ENCODE measurements at places on chromosomes 5 and 9.

- DNase-seq: no peak
Observed at GRCh38 chr5:73266176-73266738, 93.3 kb downstream of the TMEM174 start.

- no peak for DNase-seq
Observed at GRCh38 chr5:1006656-1007071, 1.9 kb upstream of the NKD2 start.

DNA sequence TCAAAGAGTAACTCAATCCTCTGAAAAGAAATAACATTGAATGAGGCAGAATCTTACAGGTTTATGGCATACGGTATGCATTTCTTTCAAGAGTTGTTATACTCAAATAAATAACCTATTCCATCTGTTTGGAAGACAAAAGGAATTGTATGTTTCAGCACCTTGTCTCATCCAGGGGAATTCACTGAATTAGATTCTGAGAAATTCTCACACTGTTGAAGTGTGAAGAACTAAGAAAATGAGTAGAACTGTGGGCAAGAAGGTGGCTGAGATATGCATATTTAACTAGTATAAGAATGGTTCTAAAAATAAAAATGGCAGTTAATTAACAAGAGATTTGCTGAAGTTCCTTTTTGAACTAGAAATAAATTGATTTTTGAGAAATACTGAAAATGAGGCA, 279.3 kb upstream of the DAP start:
- DNase-seq: no peak

DNA sequence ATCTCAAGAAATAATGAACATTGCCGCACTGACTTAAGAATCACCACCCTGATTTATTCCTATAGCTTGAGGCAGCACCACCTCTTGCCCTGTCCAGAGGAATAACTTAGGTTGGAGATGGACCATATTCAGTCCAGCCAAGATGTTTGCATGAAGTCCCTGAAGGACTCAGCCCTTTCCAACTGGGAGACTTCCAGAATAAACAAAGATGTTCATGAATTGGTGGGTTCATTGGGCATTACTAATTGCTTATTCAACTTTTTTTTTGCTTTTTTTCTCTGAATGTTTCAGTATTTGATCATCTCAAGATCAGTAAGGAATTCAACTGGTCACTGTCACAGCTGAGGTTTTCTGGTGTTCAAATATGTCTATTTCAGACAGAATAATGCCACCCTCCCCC, 470.6 kb downstream of the CCDC171 start:
- no peak for DNase-seq

DNA sequence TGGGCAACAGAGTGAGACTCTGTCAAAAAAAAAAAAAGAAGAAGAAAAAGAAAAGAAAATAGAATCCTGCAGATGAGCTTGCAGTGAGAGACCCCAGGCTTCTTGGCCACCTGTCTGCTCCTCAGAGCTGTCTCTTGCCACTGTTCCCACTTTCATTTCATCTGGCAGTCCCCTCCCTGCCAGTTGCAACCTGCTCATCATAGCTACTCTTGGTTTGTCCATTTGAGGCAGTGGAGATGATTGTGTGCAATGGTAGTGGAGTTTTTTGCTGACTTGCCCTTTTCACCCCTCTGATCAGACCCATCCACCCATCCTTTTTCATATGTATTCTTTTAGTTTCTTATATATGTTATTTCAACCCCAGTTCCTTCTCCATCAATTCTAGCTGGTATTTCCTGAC, 28.7 kb downstream of the ANKRD33B start:
- no peak for DNase-seq

- DNase-seq: no peak
Observed at GRCh38 chr5:131548176-131548575, 86.9 kb downstream of the RAPGEF6 start.

- no peak for DNase-seq
Observed at GRCh38 chr5:67142816-67143215, 53.8 kb downstream of the CD180 start.

- DNase-seq: no peak
Observed at GRCh38 chr5:107526270-107526937, 144.3 kb downstream of the EFNA5 start.

GRCh38 chr9:89666950-89667349, 62.1 kb downstream of the GADD45G start:
- no peak for DNase-seq

DNA sequence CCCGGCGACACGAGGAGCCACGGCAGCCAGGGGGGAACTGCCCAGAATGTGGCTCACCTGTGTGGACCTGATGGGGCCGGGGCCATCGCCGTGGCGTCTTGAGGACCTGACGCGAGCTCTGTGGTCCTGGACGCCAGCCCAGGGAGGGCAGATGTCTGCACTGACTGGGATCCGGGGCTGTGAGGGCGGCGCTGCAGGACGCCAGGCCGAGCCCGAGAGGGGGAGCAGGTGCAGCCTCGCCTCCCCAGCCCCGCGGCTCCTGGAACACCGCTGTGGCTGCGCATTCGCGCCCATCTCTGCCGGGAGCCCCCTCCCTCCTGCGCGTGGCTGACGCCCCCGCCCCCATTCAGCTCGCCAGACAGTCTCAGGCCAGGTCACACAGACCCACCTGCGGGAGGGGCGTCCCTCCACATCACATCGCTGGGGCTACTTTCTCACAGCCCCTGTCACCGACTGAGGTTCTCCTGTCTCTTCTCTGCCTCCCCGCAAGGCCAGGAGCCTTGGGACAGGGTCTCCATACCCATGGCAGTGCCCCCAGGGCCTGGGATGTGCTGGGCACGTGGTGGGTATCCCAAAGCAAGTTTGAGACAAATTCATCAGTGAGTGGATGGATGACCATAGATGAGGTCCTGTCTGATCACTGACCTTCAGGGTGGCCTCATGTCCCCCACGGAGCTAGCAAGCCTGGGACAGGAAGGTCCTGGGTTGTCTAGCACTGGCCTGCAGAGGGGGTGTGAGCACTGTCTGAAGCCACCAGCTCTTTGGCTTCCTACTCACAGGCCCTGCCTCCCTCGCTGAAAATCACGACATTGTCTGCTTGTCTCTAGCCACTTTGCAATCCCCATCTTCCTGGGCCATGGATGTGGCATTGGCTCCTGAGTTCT, 47.3 kb downstream of the RASGEF1C start:
- DNase-seq: no peak

DNA sequence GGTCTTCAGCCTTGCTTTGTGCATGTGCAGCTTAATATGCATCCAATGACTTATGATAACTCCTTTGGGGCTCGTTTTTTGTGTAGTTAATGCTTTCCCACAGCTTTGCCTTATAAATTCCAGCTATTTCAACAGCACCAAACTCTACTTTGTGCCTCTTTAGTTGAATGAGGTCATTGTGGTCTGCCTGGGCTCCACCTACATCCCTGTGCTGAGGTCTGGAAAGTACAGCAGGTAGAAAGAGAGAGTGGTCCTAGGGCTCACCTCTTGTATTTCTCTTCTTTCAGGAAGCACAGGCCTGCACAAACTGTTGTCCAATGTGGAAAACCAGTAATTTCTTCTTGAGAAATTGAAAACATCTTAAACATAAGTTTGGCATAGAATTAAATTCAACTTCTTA, 167.2 kb downstream of the XRCC4 start:
- DNase-seq: no peak

DNA sequence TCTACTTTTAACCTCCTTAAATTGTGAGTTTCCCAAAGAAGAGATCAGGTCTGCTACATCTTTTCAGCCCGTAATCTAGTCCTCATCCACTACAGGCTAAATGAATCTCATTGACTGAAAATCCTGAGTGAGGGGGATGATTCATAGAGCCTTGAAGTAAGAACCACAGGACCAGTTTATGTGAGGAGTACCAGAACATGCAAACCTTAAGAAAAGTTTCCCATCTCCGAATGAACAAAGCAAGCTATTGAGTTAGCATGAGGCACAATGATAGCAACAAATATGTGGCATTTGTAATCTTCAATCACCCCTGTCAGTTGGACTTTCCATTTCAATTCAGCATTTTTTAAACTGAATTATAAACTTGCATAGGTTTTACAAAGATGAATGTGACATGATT, 197.0 kb downstream of the ALDH1A1 start:
- DNase-seq: no peak

DNA sequence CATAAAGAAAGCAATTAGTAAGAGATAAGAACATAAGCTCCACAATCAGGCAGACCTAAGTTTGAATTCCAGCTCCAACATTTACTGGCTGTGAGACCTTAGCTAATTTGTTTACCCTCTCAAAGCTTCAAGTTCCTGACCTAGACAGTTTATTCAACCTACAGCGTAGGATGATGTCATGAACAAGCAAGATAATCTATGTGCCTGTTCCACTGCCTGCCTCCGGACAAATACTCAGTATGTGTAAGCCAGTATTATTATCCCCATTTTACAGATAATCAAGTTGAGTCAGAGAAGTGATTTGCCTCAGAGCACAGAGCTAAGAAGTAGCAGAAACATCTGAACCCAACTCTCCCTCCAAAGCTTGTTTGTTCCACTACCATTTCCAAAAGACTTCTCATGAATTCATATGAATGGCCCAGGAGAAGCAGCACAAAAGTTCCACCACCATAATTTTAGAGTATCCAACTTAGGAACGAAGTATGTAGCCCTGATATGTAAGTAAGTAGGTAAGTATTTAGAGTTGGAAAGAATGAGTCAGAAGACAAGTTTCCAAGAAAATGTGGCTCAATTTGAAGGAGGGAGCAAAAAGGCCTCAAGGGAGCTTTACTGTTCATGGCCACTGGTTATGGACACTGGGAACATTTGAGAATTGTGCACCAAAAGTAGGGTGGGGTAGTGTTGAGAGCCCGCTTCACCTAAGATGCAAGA, 398.2 kb downstream of the NFIB start:
- no peak for DNase-seq

DNA sequence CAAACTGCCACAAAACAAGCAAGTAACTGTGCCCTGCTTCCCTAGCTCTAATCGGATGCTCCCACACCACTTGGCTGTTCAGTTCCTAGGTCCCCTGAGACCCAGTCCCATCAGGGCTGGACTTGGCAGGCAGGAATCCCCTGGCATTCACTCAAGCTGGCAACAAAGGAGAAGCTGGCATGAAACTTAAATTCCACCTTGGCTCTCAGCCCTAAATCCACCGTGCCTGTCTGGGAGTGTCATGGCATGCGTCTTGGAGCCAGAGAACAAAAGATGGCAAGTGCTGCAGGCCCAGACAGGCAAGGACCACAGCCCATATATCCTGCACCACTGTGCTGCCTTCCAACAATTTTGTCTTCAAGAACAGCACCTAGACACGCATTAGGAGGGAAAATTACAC, 38.2 kb downstream of the ETF1 start:
- DNase-seq: no peak

- no peak for DNase-seq
Observed at GRCh38 chr5:150429410-150429873, 16.7 kb upstream of the CD74 start.

DNA sequence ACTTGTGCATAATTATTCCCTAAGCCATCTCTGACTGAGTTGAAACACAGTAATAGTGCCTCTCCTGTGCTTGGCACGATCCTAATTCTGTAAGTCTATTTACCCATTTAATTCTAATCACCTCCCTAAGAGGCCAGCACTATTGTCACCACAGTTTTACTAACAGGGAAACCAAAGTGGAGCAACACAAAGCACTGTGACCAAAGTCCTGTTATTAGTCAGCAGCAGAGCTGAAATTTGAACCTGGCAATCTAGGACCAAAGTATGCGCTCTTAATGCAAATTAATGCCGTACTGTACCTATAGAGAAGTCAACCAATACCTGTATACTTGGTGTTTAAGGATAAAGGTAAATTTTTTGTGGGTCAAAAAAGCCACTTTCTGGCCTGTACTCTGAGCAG, 77.1 kb upstream of the CNTLN start:
- no peak for DNase-seq

DNA sequence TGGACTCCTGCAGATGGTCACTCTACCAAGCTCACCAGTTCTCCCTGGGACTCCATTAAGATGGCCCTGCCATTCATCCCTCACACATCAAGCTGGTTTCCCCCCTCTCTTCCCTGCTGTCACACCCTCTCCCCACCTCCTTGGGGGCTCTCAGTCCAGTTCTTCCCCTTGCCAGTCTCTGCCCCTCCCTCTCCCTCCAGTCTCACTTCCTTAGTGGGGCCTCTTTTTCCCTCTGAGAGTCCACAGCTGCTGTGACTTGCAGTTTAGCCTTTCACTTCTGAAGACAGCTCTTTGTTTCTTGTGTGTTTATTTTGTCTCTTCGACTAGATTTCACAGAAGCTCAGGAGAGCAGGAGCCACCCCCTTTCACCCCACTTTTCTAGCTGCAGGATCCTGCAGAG, 10.5 kb downstream of the DOCK2 start:
- no peak for DNase-seq

GRCh38 chr5:167796672-167797071, 494.8 kb upstream of the WWC1 start:
- DNase-seq: no peak

- DNase-seq: no peak
Observed at GRCh38 chr5:51188001-51188591, 195.2 kb upstream of the ISL1 start.

- no peak for DNase-seq
Observed at GRCh38 chr9:134065612-134066419, 2.0 kb downstream of the BRD3 start.
